Stimulated activated CD8-positive, alpha-beta memory T cell treated with anti-CD3 and anti-CD28 coated beads, Interleukin-4, amount 100 ng/mL, for 1 hour (primary cell): ENCODE measurements at places on chromosomes 12 and 14.

DNA sequence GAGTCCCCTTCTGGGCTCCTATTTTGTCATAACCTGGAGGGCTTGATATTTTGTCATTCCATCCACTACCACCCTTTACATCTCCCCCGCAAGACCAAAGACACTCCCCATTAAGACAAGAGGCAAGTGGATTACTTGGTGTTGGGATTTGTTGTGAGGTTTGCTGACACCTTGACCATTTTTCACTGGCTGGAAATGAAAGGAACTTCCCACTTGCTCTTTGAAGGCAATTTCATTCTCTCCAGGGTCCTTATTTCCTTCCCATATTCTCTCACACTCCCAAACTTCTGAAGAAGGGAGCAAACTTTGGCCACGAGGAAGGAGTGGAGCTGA, 14.9 kb downstream of the AGAP2 start:
- no peak for DNase-seq

DNA sequence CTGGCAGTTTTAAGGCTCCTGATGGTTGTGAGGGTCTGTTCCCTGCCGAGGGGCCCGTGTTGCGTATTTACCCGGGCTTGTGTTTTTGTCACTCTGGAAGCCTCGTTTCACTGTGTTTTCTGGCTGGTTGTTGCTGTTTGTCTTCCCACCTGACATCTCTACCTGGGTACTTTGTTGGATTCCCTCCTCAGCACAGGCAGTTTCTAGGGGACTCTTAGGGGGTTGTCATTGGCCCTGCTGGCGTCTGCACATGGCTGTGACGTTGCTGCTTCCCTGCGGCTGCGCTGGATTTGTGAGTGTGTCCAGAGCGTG, 6.4 kb downstream of the FBRSL1 start:
- no peak for DNase-seq

- no peak for DNase-seq
Measured at GRCh38 chr12:53579545-53579955, 46.6 kb downstream of the ATF7 start.

- no peak for DNase-seq
Measured at GRCh38 chr14:98278800-98279199, 993.2 kb downstream of the BCL11B start.

DNA sequence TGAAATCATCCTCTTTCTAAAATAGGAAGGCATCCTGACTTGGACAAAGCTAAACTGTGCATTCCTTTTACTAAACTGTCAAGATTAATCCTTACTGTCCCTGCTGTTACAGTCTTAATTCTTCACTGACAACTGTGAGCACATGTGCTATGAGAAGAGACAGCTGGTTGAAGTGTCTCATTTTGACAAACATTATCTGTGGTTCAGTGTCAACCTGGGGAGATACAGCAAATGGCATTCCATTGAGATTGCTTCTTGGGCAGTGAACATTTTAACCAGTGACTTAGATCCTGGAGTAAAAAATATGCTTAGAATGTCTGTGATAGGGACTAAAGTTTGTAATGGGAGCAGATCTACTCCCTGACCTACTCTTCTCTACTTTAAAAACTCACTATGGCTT, 552.6 kb upstream of the ATP2B1 start:
- no peak for DNase-seq

DNA sequence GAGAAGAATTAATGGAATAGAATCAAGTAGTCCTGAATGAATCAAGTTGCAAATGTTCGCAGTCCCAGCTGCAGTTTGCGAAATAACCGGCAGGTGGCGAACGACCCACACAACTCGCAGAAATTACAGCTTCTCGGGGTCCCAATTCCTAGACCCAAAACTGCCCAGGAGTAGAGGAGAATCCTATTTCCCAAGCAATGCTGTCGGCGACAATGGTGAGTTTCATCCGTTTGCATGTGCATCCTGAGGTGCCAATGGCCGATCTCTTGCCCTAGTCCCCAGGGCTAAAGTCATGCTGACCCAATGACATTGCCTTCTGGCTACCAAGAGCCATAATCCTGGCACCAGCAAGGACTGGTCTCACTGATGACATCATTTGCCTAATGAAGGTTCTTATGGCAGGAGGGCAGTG, 8.5 kb upstream of the ASCL1 start:
- peak; percentile 13 for DNase-seq

- no peak for DNase-seq
Measured at GRCh38 chr14:67446371-67447032, 34.5 kb upstream of the PLEK2 start.

GRCh38 chr12:121789233-121789781, 4.2 kb downstream of the RHOF start:
- DNase-seq, result no peak

- no peak for DNase-seq
Measured at GRCh38 chr14:52189325-52189724, 78.2 kb upstream of the PTGDR start.

GRCh38 chr12:112527501-112527900, 108.8 kb downstream of the PTPN11 start:
- no peak for DNase-seq

- DNase-seq, result no peak
Measured at GRCh38 chr12:54306925-54307741, 6.3 kb upstream of the NFE2 start.

DNA sequence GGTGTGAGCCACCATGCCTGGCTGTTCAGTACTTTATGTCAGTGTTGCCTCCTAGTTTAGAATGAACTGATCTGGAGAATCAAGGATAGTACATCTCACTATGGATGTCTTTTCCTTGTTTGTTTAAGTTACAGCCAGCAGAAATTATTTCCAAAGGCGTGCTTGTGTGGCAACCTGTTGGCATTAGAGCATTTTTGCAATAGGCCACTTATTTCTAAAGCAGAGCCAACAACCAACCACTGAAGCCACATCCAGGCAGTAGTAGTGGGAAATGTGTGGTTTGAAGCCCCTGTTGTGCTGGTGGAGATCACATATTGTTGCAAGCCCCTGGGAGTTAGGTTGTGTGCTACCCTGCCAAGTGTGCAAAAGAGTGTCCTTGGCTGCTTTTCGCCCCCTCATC, 3.7 kb downstream of the ANO6 start:
- no peak for DNase-seq

DNA sequence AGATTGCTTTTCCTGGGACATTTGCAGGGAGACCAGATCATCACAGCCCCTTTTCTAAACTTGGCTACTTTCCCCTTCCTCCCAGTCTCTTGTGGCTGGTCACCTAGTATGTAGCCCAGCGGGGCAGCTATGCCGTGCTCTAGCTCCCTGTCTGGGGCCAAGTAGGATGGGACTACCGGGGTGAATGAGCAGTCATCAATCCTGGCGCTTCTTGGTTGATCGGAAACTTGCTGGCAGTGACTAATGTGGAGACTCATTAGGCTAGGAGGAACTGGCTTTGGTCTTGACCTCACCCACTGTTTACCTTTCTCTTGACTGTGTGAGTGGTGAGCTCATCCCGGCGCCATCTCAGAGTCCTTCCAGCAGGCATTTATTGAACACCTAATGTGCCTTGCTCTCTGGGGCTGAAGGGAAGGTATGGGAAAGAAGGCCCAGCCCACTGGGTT, 15.9 kb downstream of the PLEKHG3 start:
- no peak for DNase-seq
